ENCODE measurements at places on chromosomes 5 and 9.

DNA sequence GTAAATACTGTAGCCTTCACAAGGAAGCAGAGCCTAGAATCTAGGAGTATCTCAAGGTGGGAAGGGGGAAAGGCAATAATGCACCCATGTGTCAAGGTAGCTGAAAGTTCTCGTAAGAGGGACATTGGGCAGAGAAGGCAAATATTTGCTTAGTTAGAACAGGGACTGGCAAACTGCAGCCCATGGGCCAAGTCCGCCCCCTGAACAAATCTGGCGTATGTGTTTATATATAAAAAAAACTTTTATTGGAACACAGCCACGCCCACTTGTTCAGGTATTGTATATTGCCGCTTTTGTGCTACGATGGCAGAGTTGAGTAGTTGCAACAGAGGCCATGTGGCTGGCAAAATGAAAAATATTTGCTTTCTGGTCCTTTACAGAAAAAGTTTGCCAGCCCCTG, 16.1 kb downstream of the KCNN2 start:
- no peak for DNase-seq

DNA sequence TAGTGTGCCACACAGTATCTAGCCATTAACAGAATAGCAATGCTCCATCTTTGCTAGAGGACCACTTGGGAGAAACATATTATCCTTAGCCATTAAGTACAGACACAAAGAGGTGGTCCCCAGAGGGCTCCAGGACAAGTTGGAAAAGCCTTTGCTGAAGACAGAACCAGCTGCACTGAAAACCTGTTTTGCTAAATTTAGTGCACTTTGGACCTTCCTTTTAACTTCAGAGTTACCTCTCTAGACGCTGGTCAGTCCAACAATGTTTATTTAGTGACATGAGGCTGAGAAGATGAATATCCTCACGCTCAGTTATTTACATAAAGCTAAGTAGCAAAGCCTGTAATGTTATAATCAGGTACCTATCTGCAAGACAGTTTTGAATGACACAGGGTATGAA, 265.0 kb upstream of the ZNF608 start:
- no peak for DNase-seq

DNA sequence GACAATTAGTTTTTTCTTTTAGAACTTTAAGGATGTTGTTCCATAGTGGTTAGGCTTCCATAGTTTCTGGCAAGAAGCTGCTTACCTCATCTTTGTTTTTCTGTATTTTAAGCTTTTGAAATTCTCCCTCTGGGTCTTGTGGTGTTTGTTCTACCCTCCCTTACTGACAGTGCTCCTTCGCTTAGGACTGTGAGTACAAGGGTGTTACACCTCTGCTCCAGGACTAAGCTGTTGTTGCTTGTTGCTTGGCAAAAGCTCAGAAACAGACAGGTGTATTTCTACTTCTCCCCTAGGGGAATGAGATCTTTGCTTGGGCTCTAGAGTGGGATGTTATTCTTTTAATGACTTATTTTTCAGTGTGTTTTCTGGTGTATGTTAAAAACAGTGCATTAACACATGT, 225.2 kb downstream of the WDR70 start:
- no peak for DNase-seq

GRCh38 chr5:7209658-7210057, 186.3 kb upstream of the ADCY2 start:
- DNase-seq, result no peak

DNA sequence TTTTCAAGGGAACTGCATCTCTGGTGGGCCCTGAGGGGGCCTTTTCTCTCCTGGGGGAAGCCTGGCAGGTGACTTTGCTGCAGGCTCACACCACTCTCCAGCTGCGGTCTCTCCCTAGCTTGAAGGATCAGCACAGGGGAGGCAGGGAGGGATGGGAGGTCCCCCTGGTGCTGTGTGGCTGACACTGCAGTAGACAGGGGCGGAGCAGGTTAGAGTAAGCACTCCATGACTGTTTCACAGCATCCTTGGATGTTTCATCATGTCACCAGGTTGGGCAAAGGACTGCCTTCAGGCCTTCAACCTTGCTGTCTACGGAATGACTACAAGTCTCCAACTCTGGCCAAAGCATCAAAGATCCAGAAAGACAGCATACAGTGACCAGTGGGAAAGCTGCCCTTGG, 470.7 kb downstream of the CDK5RAP2 start:
- no peak for DNase-seq

DNA sequence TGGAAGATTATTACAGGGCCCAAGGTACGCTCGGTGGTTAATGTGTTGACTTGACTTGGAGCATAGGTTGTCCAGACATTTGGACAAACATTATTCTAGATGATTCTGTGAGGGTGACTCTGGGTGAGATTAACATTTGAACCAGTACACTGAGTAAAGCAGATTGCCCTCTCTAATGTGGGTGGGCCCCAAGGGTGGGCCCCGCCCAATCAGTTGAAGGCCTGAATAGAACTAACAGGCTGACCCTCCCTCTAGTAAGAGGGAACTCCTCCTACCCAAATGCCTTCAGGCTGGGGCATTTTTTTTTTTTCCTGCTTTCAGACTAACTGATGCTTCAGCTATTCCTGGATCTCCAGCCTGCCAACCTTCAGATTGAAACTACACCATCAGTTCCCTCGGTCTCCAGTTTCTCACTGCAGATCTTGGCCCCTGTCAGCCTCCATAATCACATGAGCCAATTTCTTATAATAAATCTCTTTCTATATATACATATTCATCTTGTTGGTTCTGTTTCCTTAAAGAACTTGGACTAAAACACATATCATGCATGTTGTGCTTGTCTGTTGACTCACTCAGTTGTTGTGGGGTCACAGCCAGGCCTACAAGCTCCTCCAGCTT, 338.1 kb upstream of the BRINP1 start:
- DNase-seq, result no peak

- no peak for DNase-seq
Observed at GRCh38 chr5:8247049-8247899, 378.3 kb downstream of the MTRR start.

GRCh38 chr9:81002242-81002641, 687.1 kb downstream of the TLE1 start:
- DNase-seq, result no peak

DNA sequence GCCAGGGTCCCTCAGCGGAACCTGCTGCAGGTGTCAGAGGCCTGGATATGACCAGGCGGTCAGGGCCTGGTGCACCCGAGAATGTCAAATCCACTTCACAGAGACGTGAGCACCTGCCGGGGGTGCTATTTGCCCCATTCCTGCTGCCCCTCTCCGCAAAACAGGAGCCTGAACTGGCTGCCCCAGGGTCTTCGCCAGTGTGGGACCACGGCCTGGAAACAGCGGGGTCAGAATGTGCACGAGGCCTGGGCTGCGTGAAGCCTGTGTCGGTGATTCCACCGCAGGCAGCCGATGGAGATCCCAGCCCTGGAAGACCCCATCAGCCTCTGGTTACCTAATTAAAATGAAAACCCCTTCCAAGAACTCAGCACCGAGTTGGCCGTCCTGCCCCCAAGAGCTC, 41.2 kb upstream of the TMEM250 start:
- no peak for DNase-seq

DNA sequence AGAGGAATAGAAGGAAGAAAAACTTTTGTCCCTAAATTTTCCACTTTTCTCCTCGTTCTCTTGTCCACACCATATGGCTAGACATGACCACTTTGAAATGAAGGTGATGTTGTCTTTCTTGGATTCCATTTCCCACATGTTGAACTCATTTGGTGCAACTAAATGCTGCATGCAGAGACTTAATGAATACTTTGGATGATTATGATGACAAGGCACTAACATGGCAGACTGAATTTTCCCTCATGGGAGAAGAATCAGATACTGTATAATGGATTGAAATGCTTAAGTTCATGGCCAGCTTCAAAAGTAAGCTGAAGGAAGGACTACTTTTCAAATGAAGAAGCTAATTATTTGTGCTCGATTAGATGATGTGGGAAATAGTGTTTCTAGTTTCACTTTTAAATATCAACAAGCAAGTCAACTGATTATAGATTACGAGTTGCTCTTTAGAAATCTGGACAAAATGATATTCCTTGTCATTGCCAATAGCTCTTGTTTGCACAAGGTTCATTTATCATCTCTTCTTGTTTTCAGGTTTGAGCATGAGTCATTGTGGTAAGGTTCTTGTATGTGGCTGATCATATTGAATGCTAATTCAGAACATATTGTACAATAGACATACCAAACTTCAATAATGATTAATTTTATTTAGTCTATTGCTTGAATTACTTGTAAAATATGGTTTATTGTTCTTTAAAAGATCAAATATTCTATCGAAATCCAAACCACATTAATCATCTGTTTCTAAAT, 501.3 kb upstream of the FTMT start:
- no peak for DNase-seq

- DNase-seq, result no peak
Observed at GRCh38 chr9:16516891-16517290, 353.6 kb downstream of the BNC2 start.

DNA sequence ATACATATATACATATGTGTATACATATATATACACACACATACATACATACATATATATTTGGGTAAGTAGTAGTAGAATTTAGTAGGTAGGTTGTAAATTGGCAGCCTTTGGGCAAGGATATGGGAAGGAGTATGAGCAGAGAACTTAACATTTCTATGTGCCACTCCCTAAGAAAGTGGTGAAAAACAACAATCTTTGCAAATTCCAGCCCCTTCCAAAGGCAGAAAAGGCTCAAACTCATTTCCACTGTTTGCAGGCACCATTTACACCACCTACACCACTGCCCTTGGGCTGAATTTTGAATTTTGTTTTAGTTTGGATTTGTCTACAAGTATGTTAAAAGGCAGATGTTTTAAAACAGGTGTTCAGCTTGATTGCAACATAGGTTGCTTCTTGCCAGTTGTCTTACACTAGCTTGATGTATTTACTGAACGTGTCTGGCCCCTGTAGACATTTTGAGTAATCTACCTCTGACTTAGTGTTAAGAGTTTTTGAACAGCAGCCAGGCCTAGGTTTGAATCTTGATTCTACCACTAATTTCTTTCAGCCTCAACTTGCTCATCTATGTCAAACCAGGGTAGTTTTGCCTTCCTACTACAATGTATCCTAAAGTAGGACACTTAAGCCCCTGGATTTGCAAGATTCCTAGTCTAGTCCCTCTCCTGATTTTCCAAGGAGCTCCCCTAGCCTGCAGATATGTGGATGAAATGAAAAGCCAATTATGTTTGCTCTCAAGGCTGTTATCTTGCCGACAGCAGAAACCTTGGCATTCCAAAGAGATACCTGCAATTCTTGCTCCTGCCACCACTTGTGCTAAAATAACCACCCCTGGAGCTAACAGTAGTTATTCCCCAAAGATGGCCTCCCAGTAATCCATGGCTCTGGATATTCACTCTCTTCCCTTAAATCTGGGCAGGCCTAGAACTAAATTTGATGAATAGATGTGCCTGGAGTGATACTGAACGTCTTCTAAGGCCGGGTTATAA, 156.2 kb upstream of the SLC44A1 start:
- no peak for DNase-seq

DNA sequence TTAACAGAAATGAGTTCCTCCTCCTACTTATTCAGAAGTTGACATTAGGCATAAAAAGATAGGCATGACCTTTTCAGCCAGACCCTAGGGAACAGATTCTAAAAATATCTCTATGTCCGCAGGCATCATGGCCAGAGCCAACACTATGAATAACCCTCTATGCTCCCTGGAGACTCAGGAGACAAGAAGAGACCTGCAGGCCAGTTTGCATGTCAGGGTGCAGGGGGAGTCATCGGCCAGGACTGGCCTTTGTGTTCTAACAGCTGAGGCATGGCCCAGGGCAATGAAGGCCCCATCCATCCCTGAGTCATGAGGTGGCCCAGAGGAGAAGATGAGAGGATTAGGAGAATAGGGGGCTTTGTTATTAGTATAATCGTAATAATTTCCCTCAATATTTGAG, 93.8 kb downstream of the TMEM215 start:
- no peak for DNase-seq

GRCh38 chr5:172659909-172660628, 19.0 kb downstream of the NEURL1B start:
- no peak for DNase-seq

GRCh38 chr9:112705768-112706427, 12.0 kb downstream of the INIP start:
- DNase-seq, result no peak

DNA sequence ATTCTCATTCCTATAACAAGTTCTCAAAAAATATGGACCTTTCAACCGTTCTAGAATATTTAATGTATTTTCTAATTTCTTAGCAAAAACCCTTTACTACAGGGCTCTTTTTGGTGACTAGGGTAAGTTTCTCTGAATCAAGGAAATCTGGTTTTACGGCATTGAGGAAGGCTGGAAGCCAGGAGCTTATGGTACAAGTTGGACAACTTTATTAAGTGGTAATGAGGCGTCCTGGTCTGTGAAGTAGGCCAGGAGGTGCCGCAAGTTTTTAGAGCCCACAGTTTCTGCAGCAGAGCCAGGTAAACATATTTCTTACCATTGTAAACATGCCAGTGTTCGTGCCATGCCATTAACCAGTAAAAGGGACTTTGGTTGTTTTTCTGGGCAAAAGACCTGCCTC, 14.6 kb upstream of the C1QTNF3 start:
- DNase-seq, result no peak

DNA sequence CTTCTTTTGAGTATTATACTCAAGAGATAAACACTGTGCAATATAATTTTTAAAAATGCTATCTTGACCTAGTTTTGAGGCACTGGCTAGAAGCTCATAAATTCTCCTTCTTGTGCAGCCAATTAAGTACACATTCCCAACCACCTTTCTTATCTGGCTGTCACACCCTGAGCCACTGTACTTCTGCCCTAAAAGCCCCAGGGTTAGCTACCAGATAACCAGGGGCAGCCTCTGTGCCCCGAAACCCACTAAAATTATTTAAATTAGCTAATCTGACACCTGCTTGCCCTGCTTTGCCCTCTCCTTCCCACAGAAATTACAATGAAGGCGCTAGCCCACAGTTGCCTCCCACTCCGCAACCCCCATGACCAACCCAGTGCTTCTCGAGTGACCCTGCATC, 597.3 kb upstream of the TYRP1 start:
- DNase-seq, result no peak

GRCh38 chr9:68925175-68925574, 88.7 kb downstream of the PRKACG start:
- DNase-seq, result no peak

DNA sequence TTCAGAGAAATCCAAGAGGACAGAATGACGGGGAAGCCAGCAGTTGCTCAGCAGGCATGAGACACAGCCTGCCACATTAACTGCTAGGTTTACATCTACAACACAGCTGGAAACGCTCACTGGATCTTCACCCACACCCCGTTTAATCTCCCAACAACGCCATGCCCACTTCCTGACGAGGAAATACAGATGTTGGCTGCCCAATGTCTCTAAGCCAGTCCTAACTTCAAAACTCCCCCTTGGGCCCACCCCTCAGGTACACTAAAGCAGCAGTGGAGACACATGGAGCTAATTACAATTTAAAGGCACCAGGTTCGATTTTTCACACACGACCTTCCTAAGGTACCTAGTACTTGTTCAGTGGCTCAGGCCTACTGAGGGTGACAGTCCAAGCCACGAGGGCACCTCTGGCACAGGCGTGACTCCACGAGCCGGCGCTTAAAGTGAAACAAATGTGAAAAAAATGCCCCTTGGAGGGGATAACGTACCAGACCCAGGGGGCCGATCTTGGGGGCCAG, 904 bp downstream of the RPL12 start:
- DNase-seq, result no peak
